T1000 (cell line): ENCODE measurements at places on chromosomes 4 and X.

- DNase-seq: no peak
Observed at GRCh38 chr4:57445686-57446085, 335.5 kb upstream of the IGFBP7 start.

- DNase-seq: no peak
Observed at GRCh38 chrX:21939906-21940305, 603 bp upstream of the SMS start.

DNA sequence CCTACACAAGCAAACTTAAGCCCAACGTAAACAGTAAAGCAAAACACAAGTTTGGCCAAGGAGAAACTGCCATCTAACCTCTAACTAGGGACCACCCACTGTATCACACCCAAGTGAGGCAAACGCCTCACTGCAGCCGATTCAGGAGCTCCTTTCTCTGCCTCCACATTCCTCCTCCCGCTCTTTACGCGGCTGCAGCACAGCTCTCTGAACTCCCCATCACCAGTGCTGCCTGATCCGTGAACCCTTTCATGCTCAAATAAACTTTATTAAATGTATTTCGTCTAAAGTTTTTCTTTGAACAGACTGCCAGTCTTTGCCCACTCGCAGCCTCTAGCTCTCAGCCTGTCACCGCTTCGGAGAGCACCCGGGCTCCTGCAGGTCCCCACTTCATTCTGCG lies 6.5 kb downstream of the PNMA6E start:
- no peak for DNase-seq

DNA sequence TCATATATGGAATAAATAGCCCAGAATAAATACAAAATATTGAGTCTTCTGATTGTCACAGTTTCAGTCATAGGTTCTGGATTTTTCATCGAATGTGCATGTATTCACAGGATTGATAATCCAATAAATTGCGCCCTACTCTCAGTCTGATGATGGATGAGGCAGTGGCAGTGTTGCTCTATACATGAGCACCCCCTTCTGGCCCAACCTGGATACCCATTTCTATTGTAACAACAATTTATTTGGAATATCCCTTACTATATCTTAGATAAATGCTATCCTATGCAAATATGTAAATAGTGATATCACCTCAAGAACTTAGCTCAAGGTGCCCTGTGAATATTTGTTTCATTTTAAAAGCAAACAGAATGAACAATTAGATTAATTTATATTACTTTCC lies 733.7 kb upstream of the PABPC4L start:
- DNase-seq: no peak

DNA sequence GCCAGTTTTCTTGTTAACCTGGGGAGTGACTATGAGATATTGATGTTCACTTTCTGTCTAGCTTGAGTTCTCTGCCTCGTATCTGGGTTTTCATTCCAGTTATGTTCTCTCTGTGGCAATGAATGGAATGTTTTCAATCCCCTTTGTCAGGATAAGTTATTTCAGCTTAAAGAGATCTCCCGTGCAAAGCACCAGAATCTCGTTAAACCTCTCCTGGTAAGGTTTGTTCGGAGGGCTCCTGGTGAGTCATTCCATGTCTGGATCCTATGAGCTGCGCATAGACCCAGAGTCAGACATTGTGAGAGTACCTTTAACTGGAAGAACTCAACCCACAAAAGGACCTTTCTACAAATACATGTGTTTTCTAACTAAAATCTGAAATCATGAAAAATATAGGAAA lies 51.0 kb downstream of the KDR start:
- no peak for DNase-seq

- no peak for DNase-seq
Observed at GRCh38 chr4:120672076-120672475, 250.4 kb downstream of the PRDM5 start.

GRCh38 chrX:101230636-101231035 lies 11.1 kb downstream of the DRP2 start:
- no peak for DNase-seq

GRCh38 chrX:131032354-131033230 lies 25.6 kb upstream of the ARHGAP36 start:
- no peak for DNase-seq

- peak; percentile 90 for DNase-seq
Observed at GRCh38 chr4:16140879-16141249, 57.0 kb upstream of the PROM1 start.

- DNase-seq: no peak
Observed at GRCh38 chr4:17846266-17846665, 35.5 kb downstream of the NCAPG start.

GRCh38 chrX:153387987-153388721 lies 13.0 kb downstream of the PNMA6E start:
- DNase-seq: no peak

DNA sequence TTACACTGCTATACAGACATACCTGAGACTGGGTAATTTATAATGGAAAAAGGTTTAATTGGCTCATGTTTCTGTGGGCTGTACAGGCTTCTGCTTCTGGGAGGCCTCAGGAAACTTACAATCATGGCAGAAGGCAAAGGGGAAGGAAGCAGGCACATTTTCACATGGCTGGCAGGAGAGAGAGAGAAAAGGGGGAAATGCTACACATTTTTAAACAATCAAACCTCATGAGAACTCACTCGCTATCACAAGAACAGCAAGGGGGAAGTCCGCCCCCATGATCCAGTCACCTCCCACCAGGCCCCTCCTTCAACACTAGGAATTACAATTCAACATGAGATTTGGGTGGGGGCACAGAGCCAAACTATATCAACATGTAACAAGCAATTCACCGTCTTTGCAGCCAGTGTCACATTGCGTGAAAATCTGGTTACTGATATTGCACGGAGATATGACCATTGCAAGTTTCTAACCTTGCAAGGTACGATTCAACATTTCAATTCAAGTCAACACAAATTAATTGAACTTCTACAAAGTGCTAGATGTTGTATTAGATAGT lies 61.7 kb upstream of the RELL1 start:
- DNase-seq: no peak

- DNase-seq: no peak
Observed at GRCh38 chrX:148593987-148594386, 93.6 kb downstream of the AFF2 start.

GRCh38 chr4:35125995-35126712 lies 1118.2 kb downstream of the ARAP2 start:
- DNase-seq: no peak

GRCh38 chr4:2363951-2364653 lies 54.3 kb downstream of the ZFYVE28 start:
- DNase-seq: no peak

DNA sequence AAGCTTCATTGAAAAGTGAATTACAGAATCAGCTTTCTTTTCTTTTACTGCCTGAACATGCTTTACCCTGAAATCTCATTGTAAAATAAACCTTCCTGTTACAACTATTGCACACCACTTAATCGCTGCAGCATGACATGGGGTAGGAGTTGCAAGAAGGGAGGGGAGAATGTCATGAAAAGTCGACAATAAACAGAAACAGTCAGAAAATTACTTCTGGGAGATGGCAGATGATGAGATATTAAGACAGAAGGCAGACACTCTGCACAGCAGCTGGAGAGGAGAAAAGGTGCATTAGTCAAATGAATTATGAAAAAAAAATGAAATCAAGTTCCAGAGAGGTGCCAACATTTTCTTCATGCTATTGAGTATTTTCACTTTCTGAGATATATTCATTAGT lies 287.7 kb downstream of the PCDH7 start:
- no peak for DNase-seq

DNA sequence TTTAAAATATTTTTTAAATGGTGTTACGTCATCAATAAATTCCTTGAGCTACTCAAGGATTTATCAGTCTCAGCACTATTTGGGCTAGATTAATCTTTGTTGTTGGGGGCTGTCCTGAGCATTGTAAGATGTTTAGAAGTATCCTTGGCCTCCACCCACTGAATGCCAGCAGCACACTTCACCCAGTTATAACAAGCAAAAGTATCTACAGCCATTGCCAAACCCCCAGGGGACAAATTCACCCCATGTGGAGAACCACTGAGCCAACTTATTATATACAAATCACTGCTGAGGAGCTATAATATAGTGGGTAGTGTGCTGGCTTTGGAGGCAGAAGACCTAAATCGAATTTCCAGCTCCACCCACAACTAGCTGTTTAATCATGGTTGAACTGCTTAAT lies 58.3 kb downstream of the ATP10D start:
- DNase-seq: no peak

GRCh38 chr4:82799006-82799881 lies 648 bp upstream of the SCD5 start:
- DNase-seq: no peak
